Mucosa of descending colon (tissue), 3 donors: ENCODE measurements at places on chromosomes 12 and 14.

- no peak for DNase-seq
Observed at GRCh38 chr14:67618617-67619063, 1.1 kb upstream of the ARG2 start.

DNA sequence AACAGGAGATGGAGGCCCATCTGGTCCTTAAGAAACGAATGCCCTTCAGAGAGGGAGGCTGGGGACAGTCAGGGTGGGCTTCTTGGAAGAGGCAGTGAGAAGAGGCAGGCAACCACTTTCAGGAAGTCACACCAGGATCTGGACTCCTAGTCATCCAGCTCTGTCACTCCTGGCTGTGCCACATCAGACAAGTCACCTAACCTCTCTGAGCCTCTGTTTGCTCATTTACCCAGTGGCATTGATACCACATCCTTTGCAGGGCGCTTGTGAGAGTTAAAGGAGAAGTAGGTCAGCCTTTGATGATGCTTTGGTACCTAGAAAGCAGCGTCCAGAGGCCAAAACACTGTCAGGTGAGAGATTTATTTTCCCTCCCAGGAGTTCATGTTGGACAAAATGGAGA is 11.1 kb downstream of the CCDC197 start:
- no peak for DNase-seq

- peak; percentile 91 for DNase-seq
Observed at GRCh38 chr12:6461401-6462233, 8.9 kb downstream of the VAMP1 start.

DNA sequence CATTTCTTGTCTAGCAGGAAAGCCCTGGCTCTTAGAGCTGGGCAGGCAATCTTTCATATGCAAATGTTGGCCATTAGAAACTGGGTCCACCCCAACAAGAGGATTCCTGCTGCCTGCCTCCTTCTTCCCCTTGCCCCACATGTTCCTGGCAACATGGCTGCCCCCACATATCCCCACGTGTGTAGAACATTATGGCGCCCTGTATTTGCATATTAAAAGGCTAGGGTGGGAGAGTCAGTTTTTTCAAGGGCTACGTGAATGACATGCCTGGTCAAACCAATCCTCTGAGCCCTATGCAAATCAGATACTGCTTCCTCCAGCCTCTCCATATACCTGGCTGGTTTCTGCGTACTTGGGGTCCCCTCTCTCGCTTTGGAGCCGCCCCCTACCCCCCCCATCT is 514.0 kb downstream of the FUT8 start:
- no peak for DNase-seq

DNA sequence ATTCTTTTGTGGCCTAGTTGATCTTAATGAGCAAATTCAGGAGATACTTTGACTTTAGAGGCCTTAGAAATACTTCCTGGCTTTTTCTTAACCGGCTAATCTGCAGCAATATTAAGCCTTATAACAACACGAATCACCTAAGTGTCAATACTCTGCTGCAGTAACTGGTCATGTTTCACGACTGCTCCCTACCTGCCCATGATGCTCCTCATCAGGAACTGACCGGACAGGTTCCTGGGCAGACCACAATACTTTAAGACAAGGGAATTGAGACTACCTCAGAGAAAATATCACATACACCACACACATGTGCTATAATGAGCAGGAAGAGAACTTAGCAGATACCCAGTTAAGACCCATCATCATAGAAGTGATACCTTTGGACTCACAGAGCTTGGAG is 211.9 kb upstream of the BMP4 start:
- no peak for DNase-seq
